ENCODE measurements at places on chromosomes 1 and 21.

- DNase-seq: no peak
These were observed 36.8 kb downstream of the DNAJC6 start for GRCh38 chr1:65346190-65346589.

DNA sequence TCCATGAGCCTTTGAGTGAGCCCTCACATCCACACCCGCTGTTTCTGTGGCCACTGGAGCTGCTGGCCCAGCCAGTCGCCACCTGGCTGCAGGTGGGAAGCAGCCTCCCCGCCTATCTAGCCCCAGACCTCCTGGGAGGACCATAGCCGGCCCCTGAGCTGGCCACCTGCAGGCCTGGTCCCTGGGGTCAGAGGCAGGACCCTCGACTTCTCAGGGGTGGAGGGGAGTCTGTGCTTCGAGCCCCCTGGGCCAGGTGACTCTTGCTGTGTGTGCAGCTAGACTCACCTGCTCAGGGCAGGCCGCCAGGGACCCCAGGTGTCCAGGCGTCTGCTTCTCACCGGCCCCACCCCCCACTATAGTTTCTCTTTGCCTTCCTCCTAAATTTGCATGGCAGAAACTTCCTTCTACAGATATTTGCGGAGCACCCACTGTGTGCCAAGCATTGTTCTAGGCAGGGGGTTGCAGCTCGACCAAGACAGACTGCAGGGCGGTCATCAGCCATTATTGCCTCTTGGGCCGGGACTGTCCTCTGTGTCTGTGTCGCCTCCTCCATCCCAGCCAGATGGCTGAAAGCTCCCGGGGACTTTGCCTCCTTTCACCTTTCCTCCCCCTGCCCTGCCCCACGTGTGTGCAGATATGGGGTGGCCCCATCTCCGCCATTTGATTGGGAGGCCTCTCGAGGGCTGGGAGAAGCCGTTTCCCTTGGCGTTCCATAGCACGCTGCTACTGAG, 27.3 kb downstream of the SPSB1 start:
- peak; percentile 17 for DNase-seq

DNA sequence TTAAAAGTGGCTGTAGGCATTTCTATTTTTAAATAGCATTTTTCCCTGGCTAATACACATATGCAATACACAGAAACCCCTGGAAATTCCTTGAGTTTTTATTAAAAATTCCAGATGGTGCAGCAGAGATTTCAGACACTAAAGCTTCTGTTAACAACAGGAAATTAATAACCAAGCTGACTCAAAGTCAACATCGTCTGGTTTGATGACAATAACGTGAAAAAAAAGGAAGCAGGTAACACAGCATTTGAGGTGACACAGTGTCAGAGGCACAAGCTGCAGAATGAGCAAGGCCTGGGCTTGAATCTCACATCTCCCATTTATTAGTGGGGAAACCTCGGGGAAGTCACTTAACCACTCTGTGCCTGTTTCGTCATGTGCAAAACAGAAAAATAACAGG, 64.6 kb upstream of the GJB5 start:
- no peak for DNase-seq

DNA sequence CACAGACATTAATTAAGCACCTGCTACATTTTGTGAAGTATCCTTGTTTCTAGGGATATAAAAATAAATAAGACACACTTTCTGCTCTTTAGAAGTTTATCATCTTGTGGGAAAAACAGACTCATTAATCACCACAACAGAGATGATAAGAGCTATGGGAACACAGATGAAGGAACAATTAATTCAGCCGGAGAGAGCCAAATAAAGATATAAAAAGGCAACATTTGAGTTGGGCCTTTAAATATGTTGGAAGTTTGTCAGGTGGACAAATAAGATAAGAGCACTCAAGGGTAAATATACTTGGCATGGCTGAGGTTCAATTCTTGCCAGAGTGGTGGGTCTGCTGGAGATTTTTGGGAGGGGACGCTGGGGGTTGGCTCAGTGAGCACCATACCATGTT, 34.2 kb upstream of the VTCN1 start:
- DNase-seq: no peak

DNA sequence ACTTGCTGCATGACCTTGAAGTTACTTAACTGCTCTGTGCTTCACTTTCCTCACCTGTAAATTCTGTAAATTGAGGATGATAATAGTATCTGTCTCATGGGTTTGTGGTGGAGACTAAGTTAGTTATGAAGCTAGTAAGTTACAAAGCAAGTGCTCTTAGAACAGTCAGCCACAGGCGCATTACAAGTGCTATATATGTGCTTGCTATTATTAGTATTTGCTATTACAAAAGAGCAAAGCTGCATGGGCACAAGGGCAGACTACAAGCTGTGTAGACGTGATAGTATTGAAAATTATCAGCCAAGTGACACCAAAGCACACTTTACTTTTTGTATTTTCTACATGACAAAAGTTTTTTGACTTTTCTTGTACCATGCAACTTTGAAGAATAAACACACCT, 150.9 kb upstream of the CTTNBP2NL start:
- DNase-seq: no peak

DNA sequence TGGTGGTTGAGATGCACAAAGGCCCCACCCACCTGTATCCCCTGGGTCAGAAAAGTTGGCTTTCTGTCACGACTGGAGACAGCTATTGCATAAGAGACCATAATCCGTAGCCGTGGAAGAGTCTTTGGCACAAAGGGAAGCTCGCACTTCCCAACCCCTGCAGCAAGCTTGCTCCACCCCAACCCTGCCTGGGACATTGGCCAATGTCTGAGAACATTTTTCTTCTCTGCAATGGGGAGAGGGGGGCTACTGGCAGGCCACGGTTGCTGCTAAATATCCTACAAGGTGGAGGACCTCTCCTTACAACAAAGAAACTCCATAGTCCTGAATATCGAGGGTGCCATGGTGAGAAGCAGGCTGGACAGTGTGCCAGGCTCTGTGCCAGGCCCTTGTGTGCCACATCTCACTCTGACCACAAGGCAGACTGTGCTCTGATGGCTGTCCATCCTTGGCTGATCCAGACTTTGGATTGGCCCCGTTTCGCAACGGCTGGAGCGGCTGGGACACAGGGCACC, 104.1 kb downstream of the CSMD2 start:
- DNase-seq: no peak

- no peak for DNase-seq
These were observed 3.7 kb downstream of the FBXO42 start for GRCh38 chr1:16348414-16349182.

DNA sequence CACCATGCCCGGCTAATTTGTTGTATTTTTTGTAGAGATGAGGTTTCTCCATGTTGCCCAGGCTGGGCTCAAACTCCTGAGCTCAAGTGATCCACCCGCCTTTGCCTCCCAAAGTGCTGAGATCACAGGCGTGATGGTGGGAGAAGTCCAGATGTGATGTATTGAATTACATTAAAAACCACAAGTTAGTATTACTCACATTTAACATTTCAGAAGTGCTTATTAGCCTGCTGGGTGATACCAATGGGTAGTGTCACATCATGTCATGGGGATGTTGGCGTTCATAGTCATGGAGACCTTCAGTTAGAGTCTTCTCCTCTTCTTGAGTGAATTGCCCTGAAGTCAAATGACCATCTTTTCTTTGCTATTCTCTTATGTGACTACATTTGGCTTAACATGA, 63.6 kb upstream of the VAMP3 start:
- DNase-seq: no peak
